ENCODE measurements at places on chromosomes 7 and 10. TPM values are rescaled to one million over a fixed set of nuclear protein-coding genes. Genes with fewer than 3 reads are reported as not detected.

DNA sequence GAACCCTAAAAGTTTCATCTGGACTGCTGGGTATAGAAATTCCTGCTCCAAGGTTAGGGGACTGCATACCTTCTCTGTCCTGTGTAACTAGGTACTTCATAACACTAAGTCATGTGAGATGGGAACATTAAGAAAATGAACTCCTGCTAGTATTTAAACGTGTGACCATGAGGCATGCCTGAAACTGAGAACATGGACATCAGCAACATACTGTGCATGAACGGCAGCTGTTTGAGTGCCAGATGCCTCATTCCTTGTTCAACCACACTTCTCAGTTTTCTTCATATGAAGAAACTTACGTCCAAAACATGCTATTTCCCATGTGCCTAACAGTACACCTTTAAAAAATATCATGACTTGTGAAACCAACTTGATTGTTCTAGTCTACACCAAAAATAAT lies 88.5 kb downstream of the CREM start:
- no peak for DNase-seq

DNA sequence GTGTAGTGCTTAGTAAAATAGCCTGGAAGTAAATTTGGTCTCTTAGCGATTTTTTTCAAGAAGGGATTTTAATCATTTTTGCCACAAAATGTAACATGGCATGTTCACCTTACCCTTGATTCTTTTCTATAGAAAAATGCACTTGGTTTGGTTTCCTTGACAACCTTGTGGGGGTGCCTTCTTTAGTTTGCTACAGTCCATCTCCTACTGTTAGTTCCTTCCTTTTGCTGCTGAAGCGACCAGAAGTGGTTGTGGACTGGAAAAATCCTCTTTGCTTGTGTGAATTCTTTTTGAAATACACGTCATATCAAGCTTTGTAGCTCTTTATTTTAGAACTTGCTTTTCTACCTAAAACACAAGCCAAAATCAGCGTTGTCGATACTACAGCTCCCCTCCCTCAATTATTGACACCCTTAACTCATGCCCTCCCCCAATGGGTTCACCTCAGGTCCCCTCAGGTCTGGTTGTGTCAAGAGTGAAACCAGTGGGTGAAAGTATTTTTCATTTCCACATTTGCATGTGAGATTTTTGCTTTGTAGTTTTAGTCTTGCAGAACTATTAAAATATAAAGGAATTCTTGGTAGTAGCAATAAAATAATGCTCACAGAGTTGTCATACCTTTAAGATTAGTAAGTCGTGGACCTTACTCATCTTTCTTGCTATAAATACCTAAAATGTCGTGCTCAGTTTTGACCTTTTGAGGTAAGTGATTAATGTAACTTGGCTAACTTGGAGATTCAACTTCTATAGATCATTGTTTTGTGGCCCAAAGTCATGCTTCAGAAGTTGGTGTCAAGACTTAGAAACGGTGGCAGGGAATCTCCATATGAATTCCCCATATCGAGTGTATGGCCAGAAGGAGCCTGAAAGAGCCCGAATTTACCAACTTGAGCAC lies 1.5 kb downstream of the ACTR3B start:
- DNase-seq = no peak

- DNase-seq = no peak
Measured at GRCh38 chr10:44042075-44042770, 342.7 kb downstream of the CXCL12 start.

GRCh38 chr7:55021053-55021452 lies 2.2 kb downstream of the EGFR start:
- no peak for DNase-seq

- DNase-seq = no peak
Measured at GRCh38 chr7:123824754-123825067, 20.3 kb upstream of the HYAL4 start.

DNA sequence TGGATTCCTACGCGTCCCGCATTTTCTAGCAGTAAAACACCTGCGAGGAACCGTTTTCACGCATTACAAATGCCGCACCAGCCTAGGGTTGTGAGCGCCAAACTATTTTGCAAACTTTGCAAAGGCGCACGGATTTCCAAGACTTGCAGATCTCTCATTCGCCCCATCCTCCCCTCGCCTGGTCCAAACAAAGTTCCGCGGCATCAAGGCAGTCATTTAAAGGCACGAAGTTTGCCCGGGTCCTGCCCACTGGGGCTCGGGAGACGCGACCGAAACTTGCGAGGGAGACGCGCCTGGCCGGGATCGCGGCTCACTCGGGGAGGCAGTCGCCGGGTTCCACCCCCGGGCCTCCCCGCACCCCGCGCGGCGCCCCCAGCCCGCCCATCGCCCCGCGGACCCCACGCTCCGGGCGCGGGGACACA lies 613 bp downstream of the USP6NL start:
- DNase-seq = peak; percentile 24

- no peak for DNase-seq
Measured at GRCh38 chr7:108380517-108380916, 75.7 kb downstream of the NRCAM start.

DNA sequence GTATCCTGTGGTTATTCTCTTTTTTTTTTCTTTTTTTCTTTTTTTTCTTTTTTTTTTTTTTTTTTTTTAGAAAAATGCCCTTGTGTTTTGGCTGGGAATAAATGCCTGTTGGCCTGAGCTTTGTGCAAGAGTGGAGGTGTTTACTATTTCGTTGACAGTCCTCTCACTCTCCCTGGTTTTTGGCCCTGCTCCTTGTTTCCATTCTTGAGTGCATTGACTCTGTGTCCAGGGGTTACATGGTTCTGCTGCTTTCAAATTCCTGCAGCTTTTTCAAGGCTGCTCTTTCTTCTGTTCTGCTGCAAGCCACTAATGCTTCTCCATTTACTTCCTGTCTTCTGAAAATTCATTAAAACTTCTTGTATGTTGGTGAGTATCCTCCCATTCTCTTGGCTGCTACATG lies 59.7 kb upstream of the TBX20 start:
- no peak for DNase-seq

DNA sequence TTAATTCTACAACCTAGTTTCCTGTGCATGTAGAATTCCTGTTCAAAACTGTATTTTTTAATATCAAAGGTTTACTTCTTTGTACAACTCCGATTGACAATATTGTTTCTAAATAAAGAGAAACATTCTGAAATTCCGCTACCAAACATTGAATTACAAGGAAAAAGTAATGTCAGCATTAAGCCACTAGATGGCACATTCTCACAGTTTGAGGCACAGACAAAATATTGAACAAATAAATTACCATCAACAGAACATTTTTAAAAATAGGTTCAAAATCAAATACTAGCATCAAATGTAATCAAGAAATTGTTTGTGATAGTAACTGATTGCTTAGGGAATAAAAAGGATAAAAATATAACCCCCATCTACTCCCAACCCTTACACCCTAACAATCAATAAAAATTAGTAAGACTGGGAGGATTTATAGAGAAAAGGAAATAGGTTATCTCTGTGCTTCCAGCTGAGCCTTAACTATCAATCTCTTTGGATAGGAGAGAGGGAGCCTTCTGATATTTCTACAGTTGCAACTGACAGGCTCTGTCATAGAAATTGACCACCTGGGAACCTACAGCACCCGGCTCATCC lies 86.6 kb upstream of the C7orf33 start:
- DNase-seq = no peak

- no peak for DNase-seq
Measured at GRCh38 chr7:131649003-131649541, 92.6 kb upstream of the PODXL start.

GRCh38 chr10:132684164-132684891 lies 101.6 kb downstream of the NKX6-2 start:
- peak; percentile 10 for DNase-seq

FOXP2 gene
- total RNA-seq = 1.6 TPM

DLX6 gene
- total RNA-seq = 1.2 TPM

AGR2 gene
- 378 TPM for total RNA-seq

ADAP1 gene
- total RNA-seq = 220 TPM

SNX10 gene
- 19.6 TPM for total RNA-seq
